ENCODE measurements at places on chromosomes 12 and 14.

- DNase-seq: no peak
Observed at GRCh38 chr14:98816195-98816594, 455.8 kb downstream of the BCL11B start.

GRCh38 chr12:24482044-24482443, 466.9 kb downstream of the BCAT1 start:
- no peak for DNase-seq

- no peak for DNase-seq
Observed at GRCh38 chr14:76603713-76604112, 157.6 kb upstream of the VASH1 start.

DNA sequence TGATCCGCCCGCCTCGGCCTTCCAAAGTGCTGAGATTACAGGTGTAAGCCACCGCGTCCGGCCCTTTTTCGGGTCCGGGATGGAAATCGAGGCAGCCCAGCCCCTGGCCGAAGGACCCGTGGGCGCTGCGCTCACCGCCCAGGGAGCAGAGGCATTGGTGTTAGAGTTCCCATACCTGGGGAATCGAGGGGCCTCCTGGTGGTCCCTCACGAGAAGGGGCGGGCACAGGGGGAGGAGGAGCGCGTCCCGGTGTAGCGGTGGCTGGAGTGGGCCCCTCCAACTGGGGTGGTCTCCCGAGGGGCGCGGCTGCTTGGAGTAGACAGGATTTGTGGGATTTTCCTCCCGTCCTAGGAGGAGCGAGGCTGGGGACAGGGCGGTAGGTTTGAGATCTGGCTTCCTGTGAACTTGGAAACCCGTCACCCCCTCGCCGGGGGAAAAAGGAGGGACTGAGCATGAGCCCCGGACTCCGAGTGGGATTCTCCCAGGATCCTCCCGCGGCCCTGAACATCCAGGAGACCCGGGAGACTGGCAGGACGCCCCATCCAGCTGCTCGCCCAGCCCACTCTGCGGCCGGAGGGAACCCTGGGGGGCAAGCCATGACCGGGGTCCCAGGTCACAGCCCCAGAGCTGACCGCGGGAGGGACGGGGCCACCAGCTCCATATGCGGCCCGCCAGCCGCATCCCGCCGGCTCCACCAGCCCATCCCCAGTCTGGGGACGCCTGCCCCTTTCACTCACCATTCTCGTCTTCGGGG, 70.9 kb downstream of the ASCL4 start:
- no peak for DNase-seq

DNA sequence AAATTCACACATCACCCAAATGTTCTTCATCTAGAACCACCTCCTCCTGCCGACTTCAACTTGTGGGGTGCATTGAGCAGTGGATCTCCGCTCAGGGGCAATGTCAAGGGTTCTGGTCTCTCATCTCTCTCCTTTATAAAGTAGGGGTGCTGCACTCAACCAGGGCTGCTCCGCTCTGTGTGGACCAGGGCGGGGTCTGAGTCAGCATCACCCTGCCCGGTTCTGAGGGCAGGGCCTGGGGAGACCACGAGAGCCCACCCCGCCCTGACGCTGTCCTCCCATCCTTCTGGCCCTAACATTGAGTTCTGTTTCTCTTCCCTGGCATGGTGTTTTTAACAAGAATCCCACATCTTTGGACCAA, 311.6 kb upstream of the DIO3 start:
- no peak for DNase-seq

- no peak for DNase-seq
Observed at GRCh38 chr14:72888636-72889201, 5.2 kb downstream of the DPF3 start.

GRCh38 chr12:105083551-105084105, 630 bp downstream of the ALDH1L2 start:
- no peak for DNase-seq

- no peak for DNase-seq
Observed at GRCh38 chr14:60266021-60266937, 17.3 kb downstream of the PPM1A start.

DNA sequence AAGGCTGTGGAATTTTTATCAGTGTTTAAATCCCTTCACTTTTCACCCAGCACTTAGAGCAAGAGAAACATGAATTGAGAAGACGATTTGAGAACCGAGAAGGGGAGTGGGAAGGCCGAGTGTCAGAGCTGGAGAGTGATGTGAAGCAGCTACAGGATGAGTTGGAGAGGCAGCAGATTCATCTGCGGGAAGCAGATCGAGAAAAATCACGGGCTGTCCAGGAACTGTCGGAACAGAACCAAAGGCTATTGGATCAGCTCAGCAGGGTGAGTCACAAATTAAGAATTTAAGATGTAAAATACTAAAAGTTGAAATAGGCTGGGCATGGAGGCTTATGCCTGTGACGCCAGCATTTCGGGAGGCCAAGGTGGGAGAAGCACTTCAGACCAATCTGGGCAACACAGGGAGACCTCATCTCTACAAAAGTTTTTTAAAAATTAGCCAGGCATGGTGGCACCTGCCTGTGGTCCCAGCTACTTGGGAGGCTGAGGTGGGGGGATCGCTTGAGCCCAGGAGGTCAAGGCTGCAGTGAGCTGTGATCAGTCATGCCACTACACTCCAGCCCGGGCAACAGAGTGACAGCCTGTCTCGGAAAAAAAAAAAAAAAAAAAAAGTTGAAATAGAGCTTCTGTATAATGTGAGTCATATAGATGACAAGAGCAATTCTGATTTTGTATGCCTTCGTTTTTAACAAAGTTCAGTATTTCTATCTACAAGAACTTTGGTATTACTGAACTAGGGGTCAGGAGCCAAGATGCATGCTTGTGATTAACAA, 9.6 kb downstream of the BICDL1 start:
- no peak for DNase-seq

- DNase-seq: no peak
Observed at GRCh38 chr12:92070864-92071445, 74.7 kb downstream of the BTG1 start.

GRCh38 chr14:102551995-102552705, 40.3 kb upstream of the RCOR1 start:
- DNase-seq: no peak

GRCh38 chr12:84073401-84073800, 839.2 kb downstream of the SLC6A15 start:
- no peak for DNase-seq

- DNase-seq: no peak
Observed at GRCh38 chr12:37666069-37666781, 650.3 kb upstream of the ALG10B start.

DNA sequence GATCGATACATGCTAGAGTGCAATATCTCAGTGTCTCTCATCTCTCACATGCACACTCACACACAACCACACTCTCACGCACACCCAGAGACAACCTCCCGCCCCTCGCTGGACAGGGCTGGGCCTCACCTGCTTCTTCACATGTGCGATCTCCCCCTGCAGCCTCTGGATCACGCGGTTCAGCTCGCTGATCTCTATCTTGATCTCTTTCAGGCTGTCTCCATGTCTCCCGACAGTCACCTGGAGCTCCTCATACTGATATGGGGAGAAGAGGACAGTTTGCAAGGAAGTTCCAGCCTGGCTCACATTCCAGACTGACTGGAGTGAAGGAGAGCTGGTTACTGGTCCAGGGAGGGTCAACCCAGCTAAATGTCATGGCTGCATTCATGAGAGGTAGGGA, 4.4 kb downstream of the KRT2 start:
- DNase-seq: no peak

DNA sequence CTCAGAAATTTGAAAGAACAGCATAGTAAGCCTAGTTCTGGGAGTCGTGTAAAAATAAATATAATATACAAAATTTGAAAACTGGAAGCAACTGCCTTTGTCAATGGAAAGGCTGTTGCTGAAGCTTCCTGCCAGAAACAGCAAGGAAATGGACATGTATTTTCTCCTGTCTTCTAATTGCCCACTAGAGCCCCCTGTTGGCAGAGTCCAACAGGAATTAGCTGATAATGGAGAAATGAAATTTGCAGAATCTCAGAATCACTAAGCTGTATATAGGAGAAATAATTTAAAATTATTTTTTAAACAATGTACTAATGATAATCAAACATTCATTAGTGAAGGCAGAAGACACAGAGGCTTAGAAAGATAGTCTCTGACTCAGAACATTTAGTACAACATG, 414.8 kb downstream of the SLC6A15 start:
- DNase-seq: no peak

- DNase-seq: no peak
Observed at GRCh38 chr12:724194-724855, 28.1 kb upstream of the WNK1 start.

DNA sequence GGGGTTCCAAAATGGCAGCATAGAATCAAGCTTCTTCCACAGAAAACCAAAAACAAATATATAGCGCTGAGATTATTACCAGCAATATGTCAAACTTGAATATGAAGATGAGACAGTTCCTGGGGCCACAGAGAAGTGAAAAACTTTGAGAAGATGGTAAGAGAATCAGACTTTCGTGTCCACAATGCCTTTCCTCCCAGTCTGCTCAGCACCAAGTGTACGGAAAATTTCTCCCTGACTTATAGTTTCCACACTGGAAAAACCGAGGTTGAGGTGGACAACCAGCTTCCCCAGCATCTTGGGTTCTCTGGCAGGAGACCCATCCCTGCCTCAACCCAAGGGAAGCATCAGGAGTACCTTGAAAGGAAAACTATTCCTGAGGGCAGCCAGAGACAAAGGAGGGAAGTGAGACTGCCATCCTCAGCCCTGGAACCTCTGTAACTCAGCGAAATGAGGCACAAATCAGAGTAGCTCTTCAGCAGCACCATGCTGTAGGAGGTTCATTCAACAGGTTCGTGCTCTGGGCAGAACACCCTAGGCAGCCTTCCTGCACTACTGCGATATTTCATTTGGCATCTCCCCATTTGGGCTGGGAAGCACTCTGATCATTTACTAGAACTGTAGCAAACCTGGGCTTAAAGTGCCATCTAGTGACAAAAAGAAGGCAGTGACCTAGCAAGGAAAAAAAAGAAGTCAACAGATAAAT, 52.4 kb upstream of the CAPRIN2 start:
- no peak for DNase-seq

GRCh38 chr12:118827606-118828005, 153.7 kb upstream of the SRRM4 start:
- no peak for DNase-seq

GRCh38 chr14:51988221-51988620, 1.1 kb upstream of the RTRAF start:
- DNase-seq: no peak

DNA sequence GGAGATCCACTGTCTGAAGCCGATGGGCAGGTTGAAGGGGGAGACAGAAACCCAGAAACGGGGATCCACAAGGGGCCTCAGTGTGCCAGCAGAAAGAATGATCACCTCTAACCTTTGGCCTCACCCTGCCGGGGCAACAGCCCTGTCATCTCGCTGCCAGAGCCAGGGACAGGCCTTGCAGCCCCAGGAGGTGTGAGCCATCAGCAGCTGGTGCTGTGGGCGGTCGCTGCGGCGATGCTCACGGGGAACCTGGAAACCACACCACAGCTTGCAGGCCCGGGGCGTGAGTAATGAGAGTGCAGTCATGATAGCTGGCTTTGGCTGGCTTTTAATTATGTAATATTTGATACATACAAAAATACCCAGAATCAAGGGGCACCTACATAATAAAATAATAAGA, 4.7 kb upstream of the TTC7B start:
- DNase-seq: no peak

- no peak for DNase-seq
Observed at GRCh38 chr12:60180298-60180697, 584.5 kb downstream of the SLC16A7 start.

DNA sequence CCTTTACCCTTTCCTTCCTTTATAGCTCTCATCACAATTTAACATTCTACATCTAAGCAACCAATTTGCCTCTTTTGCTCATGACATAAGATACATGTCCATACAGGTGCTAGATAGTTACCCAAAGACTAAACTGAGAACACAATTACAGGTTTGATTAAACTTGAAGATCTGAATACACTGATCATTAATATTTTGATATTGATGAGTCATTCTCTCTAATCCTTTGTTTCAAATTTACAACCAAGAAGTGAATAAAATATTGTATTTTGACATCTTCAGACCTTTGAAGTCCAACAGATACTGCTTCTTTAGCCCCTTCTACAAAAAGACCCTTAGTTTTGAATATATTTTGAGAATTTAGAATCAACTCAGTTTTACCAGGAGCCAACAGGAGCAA, 2.6 kb downstream of the NAP1L1 start:
- DNase-seq: no peak

GRCh38 chr12:66055837-66056319, 74.7 kb downstream of the LLPH start:
- no peak for DNase-seq

Measured in GM04503 (cell line).